Umbilical cord (tissue), 2 donors: ENCODE measurements at places on chromosomes 11 and 22. TPM values are rescaled to one million over a fixed set of nuclear protein-coding genes. Genes with fewer than 3 reads are reported as not detected.
A peak's percentile ranks its signal among the peaks of the same experiment; 100 is the strongest.

DNA sequence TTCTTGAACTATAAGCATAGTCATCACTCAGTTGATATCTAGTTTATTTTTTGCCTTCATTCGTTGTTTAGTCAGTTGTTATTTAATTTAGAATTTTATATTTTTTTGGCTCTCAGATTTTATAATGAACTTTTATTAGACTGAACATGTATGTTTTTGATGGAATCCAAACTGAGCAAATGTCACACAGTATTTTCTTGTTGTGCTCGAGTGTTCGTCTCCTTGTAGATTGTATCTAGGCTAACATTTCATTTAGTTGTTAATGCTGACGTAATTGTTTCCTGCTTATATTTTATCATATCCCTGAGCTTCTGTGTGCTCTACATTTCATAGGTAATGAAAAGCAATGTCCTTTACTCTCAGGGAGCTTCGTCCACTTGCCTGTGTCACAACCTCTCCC lies 286.2 kb downstream of the TMEM135 start:
- DNase-seq, result no peak

GRCh38 chr22:32341122-32341740 lies 16.4 kb upstream of the RFPL3 start:
- DNase-seq, result no peak

GRCh38 chr11:70618431-70619101 lies 220.2 kb downstream of the CTTN start:
- DNase-seq, result no peak

DNA sequence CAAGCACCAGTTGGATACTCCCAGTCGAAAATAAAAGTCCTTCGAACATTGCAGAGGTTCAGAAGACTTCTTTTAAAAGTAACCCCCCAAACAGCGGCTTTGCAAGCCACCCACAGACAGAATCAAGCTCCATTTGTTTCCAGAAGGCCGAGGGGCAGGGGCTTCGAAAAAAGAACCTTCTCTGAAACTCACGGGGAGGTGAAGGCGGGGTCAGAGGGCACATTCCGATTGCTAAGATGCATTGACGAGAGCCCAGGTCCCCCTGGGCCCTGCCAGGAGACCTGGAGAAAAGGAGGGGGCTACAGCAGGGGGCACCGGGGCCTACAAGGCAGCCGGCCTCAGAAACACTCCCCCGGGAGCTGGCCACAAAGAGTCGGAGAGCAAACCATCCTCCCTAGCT lies 306.8 kb downstream of the MN1 start:
- no peak for DNase-seq

GRCh38 chr11:119107538-119108145 lies 498 bp downstream of the C2CD2L start:
- no peak for DNase-seq

DNA sequence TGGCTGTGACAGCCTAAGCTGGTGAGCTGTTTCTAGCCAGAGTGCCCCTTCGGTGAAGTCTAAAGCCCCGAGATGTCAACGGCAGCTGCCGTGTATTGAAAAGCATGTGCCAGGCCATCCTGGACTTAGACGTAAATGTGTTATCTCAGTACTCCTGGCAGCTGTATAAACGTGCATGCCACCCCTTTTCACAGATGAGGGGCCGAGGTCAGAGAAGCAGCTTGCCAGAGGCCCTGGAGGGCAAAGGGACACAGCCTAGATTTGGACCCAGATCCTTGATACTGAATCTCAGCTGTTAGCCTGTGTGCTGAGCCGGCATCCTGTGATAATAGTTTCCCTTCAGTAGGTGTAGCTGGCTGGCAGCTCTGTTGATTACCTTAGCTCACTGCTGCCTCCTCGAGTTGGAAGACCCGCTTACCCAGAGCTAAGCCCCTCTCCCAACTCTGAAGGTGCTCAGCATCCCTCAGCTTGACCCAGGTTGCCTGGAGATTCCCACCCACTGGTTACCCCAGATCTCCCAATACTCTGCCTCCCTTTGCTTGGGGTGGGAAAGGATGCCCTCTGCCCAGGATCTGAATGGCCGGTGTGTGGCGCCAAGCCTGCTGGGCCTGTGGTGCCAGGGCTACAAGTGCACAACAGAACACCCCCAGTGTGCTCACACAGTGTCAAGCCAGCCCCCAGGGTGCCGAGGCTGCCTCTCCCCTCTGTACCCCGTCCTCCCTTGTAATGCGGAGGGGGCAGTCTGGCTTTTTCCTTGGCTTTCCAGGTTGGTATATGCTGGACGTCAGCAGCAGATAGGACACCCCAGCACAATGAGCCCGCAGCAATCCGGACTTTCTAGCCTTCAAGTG lies 59.8 kb upstream of the WNT7B start:
- no peak for DNase-seq

DNA sequence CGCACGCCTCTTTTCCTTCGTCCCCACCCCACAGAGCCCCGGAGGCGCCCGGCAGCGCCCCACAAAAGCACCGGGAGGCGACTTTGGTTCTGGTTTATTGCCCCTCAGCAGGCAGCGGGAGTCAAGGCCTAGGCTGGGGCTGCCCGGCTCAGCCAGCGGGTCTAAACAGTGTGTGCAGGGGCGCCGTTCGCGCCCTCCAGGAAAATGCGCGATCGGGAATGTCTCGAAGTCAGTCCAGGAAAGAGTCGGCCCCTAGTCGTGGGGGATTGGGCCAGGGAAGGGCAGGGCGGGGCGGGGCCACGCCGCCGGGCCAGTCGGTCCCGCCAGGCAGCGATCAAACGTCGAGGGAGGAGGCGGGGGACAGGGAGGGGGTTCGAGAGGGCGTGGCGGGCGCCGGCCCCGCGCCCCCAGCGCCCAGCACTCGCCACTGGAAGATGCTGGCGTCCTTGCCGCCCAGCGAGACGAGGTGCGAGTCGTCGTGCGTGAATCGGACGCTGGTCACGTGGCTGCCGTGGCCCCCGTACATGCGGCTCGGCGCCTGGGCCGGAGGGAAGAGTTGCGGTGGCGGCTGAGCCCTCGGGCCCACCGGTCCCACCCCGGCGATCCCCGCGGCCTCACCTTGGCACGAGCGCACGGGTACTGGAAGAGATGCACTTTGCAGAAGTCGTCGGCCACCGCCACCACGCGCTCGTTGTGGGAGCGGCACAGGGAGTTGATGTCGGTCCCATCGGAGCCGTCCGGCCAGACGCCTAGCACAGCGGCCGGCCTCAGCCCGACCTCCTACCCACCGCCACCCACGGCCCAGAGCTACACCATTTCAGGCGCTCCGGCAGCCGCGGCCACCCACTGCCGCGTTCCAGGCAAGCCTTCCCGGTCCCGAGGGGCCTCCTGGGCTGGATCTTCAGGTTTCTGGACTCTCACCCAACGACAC lies 741 bp upstream of the MTA2 start:
- DNase-seq, result peak; percentile 88

GRCh38 chr11:116910378-116910777 lies 73.0 kb upstream of the APOA1 start:
- DNase-seq, result no peak

- no peak for DNase-seq
These were observed 201.2 kb upstream of the MTNR1B start for GRCh38 chr11:92768121-92768840.

GRCh38 chr22:49302530-49302929 lies 525.1 kb downstream of the BRD1 start:
- no peak for DNase-seq

DNA sequence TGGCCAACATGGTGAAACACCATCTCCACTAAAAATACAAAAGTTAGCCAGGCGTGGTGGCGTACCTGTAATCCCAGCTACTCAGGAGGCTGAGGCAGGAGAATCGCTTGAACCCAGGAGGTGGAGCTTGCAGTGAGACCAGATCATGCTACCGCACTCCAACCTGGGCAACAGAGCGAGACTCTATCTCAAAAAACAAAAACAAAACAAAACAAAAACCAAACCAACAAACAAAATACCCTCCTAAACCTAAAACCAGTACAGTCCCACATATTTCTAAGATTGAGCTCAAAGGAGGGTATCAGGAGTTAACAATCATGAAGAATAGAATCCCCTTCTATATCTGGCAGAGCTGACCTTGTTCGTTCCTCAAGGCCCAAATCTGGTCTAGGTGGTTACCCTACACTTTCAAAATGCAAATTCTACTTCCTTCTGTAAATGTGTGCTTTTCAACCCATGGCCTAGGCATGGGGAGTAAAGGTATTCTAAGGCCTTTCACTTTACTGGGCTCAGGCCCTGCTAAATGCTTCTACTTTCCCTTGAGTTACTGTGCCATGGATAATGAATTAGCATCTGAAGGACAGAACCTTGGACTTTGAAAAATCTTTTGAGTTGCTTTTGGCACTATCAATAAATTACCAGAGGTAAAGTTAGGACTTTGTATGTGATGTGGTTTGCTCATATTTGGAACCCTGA lies 10.4 kb upstream of the PPP2R1B start:
- no peak for DNase-seq

- no peak for DNase-seq
These were observed 6.4 kb downstream of the PLA2G3 start for GRCh38 chr22:31133911-31134310.

DNA sequence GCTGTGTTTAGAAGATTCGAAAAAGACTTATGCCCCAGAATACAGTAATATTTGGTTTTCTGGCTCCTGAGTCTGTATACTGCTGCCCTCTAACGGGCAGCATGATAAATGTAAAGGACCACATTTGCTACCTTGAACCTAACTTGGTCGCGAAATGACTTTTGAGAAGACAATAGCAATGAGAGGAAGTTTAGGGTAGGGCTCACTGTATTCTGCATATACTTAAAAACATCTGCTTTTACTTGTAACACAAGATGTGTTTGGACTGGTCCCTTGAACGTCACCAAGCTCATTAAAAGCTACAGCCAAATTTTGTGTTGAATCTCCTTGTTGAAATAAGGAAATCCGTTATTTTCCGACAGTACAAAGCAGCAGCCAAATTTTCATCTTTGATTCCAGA lies 309.1 kb downstream of the SWAP70 start:
- peak; percentile 57 for DNase-seq

DNA sequence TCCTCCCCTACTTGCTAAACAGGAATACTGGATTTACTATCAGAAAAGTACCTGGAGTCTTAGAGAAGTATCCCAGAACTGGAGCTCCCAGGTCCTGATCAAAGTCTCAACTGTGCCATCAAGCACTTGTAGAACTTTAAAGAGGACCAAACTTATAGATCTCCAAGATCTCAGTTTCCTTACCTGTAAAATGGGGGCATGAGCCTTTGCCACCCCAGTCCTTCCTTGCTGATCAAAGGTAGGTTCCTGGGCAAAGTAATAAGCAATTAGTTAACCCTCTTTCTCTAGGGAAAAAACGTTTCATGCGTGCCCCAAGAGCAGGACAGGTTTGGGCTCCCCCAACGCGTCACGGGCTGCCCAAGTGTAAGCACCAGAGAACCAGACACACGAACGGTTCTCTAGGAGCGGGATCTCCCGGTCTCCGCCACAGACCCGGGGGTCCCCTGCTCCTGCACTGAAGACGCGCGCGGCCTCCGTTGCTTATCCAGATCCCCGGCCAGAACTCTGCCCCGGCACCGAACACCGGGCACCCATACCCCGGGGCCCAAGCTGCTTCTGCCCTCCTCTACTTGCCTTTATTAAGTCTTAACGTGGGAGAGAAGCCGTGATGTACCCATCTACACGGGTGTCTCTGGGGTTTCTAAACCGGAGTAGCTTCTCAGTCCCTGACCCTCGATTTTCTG lies 505 bp downstream of the ZNF214 start:
- peak; percentile 3 for DNase-seq

DNA sequence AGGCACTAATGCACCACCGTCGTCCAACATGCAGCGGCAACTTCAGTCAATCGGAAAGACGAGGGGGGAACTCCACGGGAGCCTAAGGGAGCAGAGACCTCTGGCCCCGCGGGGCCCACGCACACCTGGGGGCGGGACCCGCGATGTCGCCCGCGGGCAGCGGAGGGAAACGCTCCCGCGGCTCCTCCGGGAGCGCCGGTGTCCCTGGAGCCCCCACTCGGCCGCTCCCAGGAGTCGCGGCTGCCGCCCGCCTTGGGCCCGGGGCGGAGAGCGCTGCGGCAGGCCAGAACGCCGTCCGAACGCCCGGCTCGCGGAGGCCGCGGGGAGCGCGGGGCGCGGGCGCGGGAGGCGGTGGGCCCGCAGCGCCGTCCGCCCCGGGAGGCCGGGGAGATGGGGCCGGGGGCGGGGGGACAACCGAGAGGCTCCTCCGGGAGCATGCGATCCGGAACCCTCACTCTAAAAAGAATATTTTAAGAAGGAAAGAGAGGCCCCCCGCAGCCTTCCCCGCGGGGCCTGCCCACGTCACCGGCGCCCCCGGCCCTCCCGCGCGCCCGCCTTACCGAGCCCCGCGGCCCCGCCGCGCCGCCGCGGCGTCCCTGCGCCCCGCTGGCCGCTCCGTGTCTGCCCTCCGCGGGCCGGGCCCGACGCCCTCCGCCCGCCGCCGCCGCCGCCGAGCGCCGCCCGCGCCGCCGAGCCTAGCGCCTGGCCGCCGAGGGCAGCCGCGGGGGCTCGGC lies 86.6 kb upstream of the ARHGAP32 start:
- DNase-seq, result no peak

DNA sequence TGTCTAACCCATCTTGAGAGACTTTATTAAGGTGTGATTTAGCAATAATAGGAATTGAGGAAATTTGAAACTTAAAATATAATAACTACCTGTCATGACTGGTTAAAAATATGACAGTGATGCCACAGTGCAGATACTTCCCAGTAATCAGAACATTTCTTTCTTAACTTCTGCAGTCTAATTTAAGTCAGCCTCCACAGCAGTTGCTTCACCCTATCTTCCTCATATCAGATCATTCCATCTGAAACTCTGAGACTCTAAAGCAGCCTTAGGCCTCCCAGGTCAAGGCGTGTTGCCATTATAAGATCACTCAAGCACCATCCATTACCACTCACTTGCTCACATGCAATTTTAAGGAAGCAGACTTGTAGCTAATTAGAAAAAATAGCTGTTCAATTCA lies 302.2 kb downstream of the AASDHPPT start:
- DNase-seq, result peak; percentile 44

GRCh38 chr11:95688501-95689222 lies 100.9 kb downstream of the FAM76B start:
- DNase-seq, result no peak

DNA sequence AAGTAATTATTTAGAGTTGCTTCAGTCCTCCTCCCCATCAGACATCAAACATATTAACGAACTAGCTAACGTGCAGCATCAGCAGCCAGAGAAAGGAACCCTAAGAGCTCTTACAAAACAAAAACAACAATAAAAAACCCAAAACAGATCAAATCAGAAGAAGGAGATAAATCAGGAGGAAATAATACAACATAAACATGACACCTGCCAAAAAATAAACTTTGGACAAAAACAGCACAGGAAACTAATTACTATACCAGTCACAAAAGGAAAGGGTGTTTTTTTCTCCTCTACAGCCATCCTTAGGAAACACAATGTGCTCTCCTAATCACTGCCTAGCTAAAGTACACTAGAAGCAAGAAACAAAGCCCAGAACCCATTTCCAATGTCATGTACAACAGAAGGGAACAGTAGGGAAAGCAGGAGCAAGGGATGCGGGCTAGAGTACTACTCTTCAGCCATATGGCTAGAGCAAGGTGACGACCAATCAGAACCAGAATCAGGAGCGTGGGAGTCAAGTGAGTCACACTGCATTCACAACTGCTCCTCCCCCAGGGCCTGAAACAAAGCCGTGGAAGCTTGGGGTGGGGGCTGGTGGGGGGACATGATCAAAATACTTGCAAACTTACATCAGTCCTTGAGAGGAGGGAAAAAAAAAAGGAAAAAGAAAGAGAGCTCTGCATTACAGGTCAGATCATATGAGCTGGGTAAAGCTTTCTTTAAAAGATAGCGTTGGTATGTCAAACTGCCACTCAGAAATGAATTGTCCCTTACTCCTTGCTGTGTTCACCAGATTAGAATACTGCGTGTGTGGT lies 60.4 kb downstream of the LARGE2 start:
- DNase-seq, result peak; percentile 71

CATSPERZ gene
- not detected for total RNA-seq

MUC5B gene
- 1.2 TPM for total RNA-seq

SLN gene
- total RNA-seq, result not detected

CDC42EP1 gene
- total RNA-seq, result 16.4 TPM
